Neuronal stem cell (in vitro differentiated cells): ENCODE measurements at places on chromosomes 6 and 20.

DNA sequence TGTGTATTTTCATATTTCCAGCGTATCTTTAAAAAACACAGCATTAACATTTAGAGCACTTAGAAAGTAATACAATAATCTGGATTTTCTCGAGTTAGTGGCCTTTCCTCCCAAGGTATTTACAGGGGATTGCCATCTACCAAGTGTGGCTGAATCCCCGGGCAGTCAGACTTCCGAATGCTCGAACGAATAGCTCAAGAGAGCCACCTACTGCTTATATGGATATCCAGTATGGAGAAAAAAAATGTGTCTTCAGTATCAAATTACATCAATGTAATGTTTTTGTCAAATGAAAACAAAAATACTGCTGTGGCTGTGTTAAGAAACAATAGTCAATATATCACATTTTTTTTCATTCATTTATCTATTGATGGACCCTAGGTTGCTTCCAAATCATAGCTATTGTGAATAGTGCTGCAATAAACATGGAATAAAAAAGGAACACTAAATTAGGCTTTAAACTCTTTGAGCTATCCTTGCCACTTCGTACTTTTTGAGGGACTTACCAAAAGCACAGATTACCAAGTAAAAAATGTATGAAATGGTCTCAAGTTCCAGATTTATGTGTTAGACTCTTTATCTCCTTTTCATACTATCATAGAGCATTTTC lies 654.5 kb upstream of the PTCHD4 start:
- DNase-seq, result peak; percentile 64

DNA sequence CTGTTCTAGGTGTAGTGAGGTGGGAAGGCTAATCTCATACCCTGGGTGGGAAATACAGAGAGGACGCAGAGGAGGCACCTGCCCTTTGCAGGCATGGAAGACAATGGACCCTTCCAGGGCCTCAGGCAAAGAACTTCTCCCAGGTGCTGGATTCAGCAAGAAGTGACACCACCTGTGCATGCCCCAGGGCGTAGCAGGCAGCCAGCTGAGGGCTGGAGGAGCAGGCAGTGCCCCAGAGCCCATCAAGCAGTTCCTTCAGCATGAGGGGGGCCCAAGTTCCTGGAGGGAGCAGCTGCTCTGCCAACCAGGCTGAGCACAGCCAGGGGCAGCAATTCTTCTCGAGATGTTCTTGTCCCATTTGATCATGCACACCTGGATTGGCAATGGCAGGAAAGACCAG lies 170.3 kb upstream of the PDE10A start:
- no peak for DNase-seq

DNA sequence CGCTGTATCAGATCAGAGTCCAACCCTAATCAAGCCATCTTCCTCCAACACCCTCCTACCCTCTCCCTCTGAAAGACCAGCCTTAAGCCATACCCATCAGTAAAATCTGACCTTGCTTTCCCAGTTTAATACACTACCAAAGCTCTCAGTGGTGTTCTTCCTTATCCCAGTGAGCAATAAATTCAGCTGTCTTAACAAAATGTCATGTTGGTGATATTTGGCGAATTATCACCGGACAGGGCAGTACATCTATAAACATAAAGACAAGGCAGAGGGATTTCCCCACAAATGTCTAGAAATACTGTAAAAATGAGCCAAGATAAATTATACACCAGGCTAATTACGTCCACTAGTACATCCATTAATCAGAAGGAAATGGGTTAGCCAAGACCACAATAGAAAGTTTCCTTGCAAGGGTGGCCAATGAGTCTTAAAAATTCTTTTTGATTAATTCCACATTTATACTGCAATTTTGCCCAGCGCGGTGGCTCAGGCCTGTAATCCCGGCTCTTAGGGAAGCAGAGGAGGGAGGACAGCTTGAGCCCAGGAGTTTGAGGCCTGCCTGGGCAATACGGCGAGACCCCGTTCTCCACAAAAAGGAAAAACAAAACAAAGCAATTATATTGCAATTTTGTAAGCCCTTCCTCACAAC lies 905 bp downstream of the RARS2 start:
- DNase-seq, result no peak

GRCh38 chr6:45807311-45808041 lies 208.2 kb downstream of the CLIC5 start:
- DNase-seq, result no peak

DNA sequence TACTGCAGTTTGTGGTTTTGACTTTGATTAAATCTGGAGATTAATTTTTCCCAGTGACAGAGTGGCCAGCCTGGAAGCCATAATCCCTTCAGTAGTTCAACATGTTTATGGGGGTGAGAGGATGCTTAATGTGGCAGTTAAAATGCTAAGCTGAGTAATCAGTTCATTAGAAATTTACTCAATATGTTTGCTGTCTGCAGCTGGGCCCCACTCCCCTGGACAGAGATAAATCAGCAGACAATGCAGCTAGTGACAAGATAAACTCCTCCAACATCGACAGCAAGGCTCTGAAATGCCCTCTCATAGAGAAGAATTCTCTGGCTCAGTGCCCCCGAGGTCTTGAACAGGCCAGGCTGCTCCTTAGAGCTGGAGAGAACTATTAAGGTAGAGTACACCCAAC lies 101.9 kb downstream of the LRFN2 start:
- DNase-seq, result no peak

DNA sequence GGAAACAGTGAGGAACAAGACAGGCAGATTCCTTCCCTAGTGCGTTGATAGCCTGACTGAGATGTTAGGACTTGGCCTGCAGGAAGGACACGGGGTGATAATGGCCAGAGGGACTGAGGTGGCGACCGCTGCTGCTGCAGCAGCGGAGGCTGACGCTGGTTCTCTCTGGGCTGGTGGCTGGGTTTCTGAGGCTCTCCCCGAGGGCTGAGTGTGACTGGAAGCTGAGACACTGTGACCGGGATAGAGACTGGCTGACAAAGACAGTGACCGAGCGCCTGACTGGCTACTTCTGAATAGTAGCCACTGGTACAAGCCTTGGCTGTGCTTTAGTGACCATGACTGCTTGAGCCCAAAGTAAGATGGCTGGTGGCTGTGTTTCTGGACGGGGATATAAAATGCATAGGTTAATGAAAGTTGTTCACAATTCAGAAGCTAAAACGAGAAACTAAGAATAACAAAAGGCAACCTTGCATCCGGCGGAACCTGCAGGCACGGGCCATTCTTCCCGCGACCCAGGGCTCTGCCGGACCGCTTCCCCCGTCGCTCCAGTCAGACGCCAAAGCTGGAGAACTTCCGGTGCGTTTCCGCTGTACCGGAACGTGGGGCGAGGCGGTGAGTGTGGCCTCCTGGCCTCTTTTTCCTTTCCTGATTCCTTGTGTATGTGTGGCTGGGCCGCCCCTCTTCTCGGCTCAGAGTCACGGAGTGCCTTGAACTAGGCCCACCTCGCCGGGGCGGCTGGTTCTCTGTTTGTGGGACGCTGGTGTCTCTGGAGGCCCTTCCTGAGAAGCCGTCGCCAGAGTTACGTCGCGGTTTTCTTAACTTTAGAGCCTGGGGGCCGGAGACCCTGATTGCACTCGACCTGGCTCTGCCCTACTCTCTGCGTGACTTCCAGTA lies at the start of gene AAR2:
Gene AAR2, plus strand, starts transcription at position 587 of the 894 bp plus-strand sequence. CDS start 3,391 bp downstream, outside the sequence.
- DNase-seq, result peak; percentile 61

GRCh38 chr6:155528982-155529453 lies 73.4 kb upstream of the NOX3 start:
- no peak for DNase-seq

- no peak for DNase-seq
Measured at GRCh38 chr6:55853008-55854001, 22.1 kb downstream of the BMP5 start.

- DNase-seq, result no peak
Measured at GRCh38 chr6:71588490-71588889, 297.9 kb upstream of the RIMS1 start.

DNA sequence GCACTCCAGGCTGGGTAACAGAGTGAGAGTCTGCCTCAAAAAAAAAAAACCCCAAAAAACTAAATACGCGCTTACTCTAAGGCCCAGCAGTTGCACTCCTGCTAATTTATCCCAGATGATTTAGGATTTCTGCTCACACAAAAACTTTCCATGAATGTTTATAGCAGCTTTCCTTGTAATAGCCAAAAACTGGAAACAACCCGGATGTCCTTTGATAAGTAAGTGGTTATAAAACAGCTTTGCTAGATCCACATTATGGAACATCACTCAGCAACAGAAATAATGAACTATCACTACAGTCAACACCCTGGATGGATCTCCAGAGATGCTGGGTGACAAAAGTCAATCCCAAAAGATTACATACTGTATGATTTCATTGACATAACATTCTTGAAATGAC lies 220.4 kb upstream of the JARID2 start:
- no peak for DNase-seq

DNA sequence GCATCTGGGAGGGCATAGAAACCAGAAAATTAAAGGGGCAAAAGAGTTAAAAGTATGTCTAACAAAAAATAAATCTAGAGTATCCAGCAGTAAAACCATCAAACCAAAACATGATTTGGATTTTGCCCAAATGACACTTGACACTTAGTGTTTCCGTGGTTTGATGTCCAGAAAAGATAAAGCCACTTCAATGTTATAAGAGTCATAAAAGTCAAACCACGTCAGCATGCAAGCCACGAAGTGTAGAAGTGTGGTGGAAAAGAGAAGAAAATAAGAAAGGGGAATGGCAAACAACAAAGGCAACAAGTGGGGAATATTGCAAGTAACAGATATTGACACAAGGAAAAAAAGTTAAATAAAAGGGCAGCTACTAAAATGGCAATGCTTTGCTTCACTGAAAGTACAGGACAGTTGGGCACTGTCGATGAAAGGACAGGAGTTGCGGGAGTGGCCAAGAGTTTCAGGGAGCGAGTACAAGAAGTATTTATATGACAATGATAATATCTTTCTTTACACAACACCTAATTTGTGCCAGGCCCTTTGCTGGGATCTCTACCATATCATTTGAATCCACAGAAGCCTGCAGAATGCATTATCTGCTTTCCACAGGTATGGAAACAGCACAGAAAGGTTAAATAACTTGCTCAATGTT lies 6.3 kb upstream of the HDDC2 start:
- no peak for DNase-seq
